Jurkat, Clone E6-1 (cell line): ENCODE measurements at places on chromosomes 6 and 20.

DNA sequence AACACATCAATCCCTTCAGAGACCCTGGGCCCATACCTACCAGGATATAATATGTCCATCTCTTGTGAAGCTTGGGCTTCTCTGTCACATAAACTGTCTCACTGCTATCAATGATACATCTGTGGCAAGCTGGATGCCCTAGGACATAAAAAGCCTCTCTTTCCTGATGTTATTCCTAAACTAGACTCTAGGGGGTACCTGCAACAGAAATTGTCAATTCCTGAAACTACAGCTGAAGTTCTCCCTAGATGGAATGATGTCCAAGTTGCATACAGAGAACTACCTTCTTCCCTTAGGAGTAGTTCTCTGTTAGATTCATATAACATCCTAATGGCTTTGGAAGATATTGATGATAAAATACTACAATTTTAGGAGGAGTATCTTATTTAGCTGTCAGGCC is 35.8 kb downstream of the TBX18 start:
- peak; percentile 22 for DNase-seq

DNA sequence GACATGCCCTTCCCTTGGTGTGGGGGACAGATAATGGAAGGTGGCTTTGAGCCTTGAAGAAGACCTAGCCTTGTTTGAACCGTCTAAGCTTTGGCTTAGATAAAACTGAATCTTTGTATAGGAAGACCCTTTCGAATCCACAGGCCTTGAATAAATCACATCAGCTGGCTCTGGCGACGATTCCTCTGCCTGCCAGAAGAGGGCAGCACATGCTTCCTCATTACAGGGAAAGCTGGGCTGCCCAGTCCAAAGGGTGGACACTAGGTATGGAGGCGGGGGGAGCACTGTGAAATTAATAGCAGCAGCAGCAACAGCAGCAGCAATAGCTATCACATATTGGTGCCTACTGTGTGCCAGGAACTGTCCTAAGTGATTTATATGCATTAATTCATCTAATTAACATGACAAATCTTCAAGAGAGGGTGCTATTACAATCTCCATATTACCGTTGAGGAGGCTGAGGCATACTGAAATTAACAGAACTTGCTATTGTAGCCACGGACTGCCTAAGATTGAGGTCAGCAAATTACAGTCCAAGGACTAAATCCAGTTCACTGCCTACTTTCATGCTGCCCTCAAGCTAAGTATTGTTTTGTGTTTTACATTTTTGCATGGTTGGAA is 85.1 kb downstream of the CLIC5 start:
- DNase-seq = peak; percentile 34

DNA sequence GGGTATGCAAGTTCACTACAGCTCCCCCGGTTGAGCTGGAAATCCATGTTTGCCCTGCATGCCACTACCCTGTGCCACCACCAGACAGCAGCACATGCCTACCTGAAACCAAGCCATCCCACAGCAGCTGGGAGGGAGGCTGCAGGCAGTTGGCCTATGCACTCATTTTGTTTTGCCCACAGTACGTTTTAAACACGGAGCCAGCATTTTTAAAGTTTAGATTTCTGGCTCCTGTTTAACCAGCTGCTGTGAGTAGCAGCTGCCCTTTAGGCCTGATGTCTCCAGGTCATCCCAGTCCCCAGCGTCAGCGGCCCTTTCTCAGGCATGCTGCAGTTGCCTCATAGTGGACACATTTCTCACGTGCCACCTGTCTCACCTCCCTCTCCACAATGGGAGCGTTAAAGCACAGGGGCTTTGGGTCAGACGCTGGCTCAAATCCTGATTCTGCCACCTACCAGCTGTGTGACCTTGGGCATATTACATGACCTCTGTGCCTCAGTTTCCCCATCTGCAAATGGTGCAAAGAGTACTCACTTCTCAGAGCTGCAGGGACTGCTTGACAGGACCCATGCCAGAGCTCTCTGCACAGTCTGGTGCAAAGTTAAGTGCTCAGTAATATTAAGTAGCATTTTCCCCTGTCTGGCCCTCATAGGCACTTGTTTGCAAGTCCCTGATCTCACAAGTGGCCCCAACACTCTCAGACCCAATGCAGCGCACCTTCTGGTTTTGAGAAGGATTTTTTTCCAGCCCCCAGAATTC is 8.2 kb upstream of the UBE2V1 start:
- peak; percentile 60 for DNase-seq

DNA sequence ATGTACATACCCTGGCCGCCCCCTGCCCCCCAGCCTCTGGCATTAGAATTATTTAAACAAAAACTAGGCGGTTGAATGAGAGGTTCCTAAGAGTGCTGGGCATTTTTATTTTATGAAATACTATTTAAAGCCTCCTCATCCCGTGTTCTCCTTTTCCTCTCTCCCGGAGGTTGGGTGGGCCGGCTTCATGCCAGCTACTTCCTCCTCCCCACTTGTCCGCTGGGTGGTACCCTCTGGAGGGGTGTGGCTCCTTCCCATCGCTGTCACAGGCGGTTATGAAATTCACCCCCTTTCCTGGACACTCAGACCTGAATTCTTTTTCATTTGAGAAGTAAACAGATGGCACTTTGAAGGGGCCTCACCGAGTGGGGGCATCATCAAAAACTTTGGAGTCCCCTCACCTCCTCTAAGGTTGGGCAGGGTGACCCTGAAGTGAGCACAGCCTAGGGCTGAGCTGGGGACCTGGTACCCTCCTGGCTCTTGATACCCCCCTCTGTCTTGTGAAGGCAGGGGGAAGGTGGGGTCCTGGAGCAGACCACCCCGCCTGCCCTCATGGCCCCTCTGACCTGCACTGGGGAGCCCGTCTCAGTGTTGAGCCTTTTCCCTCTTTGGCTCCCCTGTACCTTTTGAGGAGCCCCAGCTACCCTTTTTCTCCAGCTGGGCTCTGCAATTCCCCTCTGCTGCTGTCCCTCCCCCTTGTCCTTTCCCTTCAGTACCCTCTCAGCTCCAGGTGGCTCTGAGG is 7.6 kb downstream of the CDKN1A start:
- no peak for DNase-seq

GRCh38 chr6:23518294-23518693 is 607.7 kb upstream of the NRSN1 start:
- no peak for DNase-seq

GRCh38 chr20:55067158-55067825 is 591.9 kb downstream of the DOK5 start:
- no peak for DNase-seq

- peak; percentile 59 for DNase-seq
These were observed 9.3 kb downstream of the TRAPPC3L start for GRCh38 chr6:116536216-116536621.

- no peak for DNase-seq
These were observed 96.4 kb upstream of the RNF24 start for GRCh38 chr20:4111440-4112411.
